AG09309 (cell line): ENCODE measurements at places on chromosomes 4 and X.

DNA sequence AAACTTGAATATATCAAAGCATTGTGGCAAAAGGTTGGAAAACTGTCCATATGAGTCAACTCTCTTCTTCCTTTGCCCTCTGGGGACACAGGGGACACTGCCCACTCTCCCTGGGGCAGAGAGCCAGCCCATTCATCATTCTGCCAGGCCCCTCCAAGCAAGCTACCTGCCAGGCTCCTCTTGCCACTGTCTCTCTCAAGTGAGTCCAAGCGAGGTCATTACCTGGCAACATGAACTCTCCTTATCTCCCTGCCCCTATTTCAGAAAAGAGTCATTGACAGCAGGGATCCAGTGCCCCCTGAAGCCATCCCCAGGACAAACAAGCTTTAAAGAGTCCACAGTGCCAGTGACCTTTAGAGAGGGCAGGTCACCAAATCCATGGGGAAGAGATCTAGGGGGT is 312.7 kb upstream of the PPARGC1A start:
- no peak for DNase-seq

- no peak for DNase-seq
Observed at GRCh38 chrX:31098079-31098478, 26.2 kb upstream of the FTHL17 start.

DNA sequence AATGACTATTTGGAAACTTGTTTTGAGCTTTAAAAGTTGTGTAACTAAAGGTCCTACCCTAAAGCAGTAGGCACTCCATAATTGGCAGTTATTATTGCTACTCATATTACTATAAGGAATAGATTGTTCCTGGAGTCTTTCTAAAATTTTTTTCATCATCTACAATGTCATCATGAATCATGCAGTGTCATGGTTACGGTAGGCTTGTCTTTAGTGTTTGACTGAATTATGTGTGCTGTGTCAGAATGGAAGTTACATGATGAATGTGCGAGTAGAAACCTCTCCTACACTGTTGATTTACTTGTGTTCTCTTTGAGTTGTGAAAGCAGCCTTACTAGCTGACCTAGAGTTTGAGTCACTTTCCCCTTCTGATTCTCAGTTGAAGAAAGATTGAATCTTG is 1099.9 kb downstream of the RAPGEF2 start:
- DNase-seq: no peak

DNA sequence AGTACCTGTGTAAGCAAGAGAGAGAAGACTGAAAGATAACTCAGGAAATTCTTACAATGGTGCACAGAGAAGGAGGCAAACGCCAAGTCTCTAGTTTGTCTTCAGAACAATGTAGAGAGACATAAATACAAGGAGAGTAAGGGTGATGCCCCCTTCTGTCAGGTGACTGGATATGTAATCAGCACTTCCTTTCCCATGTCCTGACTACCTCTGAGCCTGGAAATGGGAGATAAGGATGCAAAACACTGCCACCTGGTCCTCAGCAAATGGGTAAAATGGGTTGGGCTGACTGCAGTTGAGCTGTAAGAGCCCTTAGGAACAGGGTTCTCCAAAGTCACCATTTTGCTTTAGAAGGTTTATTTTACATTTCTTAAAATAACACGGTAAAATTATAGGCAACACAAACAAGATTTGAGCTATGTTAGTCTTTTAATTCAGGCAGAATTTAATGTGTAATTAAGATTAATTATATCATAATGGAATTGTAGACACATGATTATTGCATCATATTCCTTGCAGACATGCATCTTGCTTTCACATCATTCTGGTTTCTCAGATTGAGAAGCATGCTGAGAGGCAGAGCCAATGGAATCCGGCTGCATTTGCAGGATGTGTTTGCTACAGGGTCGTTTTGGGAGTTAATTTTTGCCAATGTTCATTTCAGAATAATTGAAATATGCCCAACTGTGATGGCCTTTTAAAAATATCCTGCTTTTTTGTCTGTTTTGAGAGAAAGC is 37.2 kb upstream of the ARX start:
- no peak for DNase-seq

GRCh38 chrX:41033299-41033698 is 51.9 kb upstream of the USP9X start:
- no peak for DNase-seq
